CD8-positive, alpha-beta memory T cell (primary cell): ENCODE measurements at places on chromosomes 11 and 22.

GRCh38 chr11:86241956-86242535, 2.5 kb upstream of the EED start:
- no peak for DNase-seq

GRCh38 chr22:47020166-47020565, 257.7 kb downstream of the TBC1D22A start:
- DNase-seq, result no peak

- DNase-seq, result no peak
Measured at GRCh38 chr22:47307822-47308221, 545.4 kb downstream of the TBC1D22A start.

DNA sequence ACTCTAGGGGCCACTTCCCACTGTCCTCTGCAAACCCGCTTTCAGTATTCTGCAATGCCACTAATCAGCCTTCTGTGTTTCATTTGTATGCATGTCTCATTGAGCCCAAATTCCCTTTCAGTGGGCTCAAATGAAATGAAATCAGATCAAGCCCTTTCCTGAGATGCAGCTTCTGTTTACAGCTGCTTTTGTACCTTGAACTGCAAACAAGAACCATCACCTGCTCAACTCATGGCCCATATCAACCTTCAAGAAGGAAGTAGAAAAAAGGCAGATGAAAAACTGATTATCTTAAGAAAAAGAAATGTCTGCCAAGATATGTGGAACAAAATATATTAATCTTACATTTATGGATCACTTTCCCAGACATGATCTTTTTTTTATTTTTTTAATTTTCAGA, 141.1 kb upstream of the ARHGAP42 start:
- DNase-seq, result no peak

DNA sequence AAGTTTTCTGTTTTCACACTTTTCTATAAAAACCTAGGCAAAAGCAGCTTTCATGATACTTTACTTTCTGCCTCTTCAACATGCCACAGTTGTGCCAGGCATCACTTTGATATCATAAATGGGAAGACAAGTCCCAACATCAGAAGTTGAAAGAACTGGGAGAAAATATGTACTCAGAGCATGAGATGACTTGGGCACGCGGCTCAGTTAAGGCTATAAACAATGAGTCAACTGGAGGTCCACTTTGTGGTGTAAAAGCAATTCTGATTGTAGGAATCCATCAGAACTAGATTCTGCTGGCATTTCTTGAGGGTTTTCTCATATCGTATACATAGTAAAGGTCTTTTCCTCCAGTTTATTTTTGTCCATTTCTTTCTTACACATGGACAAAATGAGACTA, 109.7 kb upstream of the USP47 start:
- no peak for DNase-seq

GRCh38 chr22:42985531-42985905, 29.4 kb downstream of the PACSIN2 start:
- no peak for DNase-seq

DNA sequence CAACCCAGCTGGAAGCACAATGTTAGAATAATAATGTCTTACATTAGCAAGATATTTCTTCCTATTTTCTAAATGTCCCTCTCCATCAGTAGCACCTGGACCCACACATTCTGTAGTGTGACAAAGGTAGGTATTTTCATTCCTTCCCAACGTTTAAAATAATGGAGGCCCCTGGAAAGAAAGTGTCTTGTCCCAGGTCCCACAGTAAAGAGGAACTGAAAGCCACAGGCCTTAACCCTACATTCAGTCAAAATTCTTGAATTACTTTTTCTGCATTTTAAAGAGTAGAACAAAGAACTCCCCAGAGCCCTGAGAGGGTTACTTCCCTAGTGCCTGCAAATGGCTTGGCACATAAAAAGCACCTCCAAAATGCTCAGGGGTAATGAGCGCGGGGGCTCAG, 26.3 kb downstream of the OPCML start:
- DNase-seq, result no peak

GRCh38 chr22:46084376-46084775, 66.0 kb upstream of the PPARA start:
- no peak for DNase-seq

GRCh38 chr11:844693-845644, 2.3 kb downstream of the TSPAN4 start:
- DNase-seq, result no peak

GRCh38 chr22:37377927-37378326, 49.4 kb downstream of the ELFN2 start:
- no peak for DNase-seq

- no peak for DNase-seq
Measured at GRCh38 chr11:68665436-68665835, 18.9 kb upstream of the GAL start.

- no peak for DNase-seq
Measured at GRCh38 chr22:47553436-47553835, 791.0 kb downstream of the TBC1D22A start.

DNA sequence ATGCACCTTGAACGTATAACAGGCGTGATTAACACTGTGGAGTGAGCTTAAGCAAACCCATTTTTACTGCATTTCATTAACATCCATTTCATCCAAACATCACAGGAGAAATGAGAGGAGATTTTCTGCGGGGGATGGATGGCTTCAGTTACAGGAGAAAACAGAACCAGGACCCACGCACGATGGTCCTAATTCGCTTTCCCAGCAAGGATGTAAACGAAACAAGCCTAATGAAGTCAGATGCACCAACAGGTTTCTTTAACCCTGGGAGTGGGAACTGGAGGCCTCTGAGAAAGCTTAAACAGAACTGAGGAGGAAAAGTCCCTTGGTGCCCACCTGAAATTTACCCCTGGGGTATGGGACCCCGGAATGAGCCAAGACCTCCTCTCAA, 2.7 kb downstream of the CADM1 start:
- DNase-seq, result no peak

DNA sequence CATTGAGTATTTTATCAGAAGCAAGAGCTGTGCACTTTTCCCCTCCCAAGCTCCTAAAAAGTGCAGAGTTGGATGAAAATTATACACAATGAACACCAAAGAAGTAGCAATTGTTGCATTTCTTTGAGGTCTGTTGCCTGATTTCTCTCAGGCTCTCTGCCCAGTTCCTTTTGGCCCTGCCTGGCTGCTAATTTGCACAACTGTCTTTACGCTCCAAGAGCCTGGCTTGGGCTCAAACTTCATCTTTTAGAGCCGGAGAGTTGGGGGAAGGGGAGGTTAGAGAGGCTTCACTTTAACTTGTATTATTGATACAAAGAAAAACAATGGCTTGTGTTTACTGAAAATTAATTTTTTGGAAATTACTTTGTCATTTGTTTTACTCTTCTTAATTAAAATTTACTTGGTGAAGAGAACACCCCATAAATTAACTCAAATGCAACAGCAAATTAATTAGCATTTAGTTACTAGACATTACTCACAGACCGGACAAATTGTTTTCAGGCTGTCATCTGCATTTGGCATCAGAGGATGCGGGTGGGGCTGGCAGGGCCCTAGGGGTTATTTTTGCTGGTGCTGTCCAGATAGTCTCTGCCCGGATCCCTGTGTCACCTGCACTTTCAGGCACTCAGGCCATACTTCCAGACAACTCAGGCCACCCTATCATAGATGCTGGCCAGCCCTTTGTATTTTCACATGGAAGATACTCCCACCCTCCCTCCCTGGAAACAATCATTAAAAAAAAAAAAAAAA, 407.3 kb downstream of the NXPE2 start:
- no peak for DNase-seq

DNA sequence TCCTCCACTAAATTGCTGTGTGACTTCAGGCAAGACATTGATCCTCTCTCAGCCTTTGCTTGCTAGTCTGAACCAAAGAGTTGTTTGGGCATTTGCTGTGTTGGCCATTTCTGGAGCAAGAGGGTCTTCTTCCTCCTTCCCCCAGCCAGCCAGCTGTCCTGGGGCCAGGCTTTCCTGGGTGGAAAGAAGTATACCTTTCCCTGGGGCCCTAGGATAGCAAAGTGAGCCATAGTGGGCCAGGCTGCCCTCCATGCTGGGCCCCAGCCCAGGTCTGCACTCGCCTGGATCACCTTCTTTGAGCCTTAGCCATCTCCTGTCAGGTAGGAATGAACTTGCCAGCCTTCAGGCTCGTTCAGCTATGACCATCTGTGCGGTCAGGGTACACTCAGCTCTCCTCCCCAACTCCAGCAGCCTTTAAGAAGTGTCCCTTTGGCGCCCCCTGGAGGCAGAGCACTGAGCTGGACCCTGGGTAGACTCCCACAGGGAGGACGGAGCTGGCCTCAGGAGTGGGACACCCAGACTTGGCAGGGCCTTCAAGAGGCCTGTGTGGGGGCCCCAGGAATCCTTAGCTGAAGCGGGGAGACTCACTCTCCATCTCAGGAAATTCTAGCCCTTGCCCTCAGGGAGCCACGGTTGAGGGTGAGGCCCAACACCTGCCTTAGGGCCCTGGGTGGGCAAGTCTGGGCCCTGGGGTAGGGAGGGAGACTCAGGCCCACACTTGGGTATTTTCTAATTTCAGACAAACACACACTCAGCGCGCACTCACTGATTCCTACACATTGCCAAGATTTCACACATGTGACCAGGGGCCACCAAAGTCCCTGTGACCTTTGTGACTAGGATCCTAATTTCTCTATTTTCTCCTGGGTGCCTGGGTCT, 35.6 kb upstream of the TPBGL start:
- peak; percentile 83 for DNase-seq

DNA sequence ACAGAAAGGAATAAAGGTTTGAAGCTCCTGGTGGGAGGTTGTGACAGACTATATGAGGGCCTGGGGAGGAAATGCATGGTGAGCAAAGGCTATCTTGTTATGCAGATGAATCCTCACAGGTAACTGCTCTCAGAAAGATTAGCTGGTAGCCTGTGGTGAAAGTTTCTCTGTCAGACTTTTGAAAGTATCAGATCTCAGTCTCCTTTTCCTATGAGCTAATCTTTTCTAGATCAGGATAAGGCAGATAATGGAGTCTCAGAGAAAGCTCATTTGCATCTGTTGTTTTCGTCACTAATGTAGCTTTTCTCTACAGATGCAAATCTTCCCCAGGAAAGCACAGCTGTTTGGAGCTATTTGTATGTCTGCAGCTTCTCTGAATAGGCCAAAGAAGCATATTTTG, 21.0 kb upstream of the OR6X1 start:
- DNase-seq, result no peak

GRCh38 chr11:44416776-44417175, 106.8 kb upstream of the ALX4 start:
- no peak for DNase-seq

DNA sequence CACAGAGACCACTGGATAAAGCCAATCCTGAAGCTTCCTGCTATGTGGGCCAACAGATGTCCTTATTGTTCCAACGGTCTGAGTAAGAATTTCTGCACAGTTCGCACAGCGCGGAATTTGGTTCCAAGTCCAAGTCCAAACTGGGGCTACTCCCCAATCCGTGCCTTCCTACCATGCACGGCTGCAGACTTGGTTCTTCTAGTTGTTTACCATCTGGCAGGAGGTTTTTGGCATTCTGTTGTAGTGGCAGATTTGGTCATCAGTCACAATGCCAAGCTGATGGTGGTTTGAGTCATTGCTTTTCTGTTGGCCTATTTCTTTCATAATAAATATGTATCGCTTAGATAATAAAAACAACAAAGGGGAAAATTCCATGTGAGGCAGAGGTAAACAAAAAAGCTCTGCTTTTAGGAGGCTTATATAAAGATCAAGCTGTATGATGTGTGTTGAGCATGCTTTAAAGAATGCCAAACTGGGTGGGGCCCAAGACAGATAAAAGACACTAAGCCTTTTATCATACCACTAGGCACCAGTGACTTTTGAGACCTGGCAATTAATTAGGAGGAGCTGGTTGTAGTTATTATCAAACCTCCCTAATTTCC, 52.5 kb upstream of the SYN3 start:
- DNase-seq, result no peak

DNA sequence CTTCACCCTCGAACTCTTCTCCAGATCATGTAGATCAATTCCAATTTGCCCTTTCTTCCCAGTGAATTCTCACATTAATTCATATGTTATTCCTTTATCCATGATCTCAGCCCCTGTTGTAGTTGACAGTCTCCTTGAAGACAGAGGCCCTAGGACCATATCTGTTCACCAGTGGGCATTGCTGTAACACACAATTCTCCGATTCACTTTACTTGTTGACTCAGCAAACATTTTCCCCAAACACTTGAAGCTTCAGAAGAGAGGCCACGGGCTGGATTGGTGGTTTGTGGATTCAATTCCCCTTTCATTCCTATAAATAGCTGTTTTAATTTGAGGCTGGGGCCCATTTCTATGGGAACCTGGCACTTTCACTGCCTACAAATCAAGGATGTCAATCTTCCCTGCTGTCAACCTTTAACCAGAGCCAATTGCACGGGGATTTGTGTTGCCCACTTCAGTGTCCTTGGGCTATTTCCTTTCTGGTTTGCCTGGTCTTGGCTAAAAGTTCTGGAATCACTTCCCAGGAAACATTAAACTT, 393.0 kb upstream of the KIRREL3 start:
- DNase-seq, result no peak

DNA sequence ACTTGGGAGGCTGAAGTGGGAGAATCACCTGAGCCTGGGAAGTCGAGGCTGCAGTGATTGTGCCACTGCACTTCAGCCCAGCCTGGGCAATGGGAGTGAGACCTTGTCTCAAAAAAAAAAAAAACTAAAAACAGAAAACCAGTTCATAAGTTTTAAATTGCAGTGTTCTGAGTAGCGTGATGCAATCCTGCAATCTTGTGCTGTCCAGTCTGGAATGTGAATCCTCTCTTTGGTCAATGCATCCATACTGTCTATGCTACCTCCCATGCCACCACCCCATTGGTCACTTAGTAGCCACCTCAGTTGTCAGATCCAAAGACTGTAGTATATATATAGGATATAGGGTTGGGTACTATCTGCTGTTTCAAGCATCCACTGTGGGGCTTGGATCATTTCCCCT, 11.1 kb downstream of the YAP1 start:
- no peak for DNase-seq

DNA sequence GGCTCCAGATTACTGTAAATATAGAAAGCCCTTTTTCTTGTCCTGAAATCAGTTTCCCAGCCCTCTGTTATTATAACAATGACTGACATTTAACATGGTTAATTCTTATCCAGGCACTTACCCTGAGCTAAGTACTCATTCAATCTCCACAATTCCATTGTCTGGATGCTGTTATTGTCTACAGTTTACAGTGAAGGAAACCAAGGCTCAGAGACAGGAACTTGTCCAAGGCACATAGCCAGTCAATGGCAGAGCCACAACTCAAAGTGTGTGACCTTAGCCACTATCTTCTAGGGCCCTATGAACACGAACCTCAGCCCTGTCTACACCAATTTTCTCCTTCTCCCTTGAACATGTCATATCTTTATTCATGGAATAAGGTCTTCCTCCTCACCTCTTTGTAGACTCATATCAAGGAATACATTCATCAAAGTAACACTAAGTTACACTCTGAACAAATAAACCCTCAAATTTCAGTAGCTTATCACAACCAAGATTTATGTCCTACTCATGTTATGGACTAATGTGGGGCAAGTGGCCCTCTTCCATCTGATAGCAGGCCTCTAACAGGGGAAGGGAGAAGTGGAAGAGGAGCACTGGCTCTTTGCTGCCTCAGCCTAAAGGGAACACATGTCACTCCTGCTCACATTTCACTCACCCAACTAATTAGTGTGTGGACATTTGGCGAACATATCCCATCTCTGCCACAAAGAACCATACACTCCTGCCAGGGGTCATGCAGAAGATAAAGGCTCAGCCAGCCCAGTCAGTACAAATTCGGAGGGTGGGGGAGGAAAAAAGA, 39.3 kb upstream of the APLNR start:
- DNase-seq, result no peak

GRCh38 chr11:3623767-3624458, 17.9 kb downstream of the ART5 start:
- DNase-seq, result no peak

- DNase-seq, result peak; percentile 25
Measured at GRCh38 chr22:23395530-23396361, 184.3 kb downstream of the IGLL1 start.

GRCh38 chr11:130049328-130049771, 20.3 kb upstream of the APLP2 start:
- DNase-seq, result no peak
